PC-3 (cell line): ENCODE measurements at places on chromosomes 12 and 14. TPM values are rescaled to one million over a fixed set of nuclear protein-coding genes. Genes with fewer than 3 reads are reported as not detected.

- DNase-seq = no peak
Measured at GRCh38 chr12:76480796-76481195, 78.8 kb downstream of the OSBPL8 start.

GRCh38 chr12:52434760-52435530 is 774 bp upstream of the KRT75 start:
- DNase-seq = peak; percentile 81

DNA sequence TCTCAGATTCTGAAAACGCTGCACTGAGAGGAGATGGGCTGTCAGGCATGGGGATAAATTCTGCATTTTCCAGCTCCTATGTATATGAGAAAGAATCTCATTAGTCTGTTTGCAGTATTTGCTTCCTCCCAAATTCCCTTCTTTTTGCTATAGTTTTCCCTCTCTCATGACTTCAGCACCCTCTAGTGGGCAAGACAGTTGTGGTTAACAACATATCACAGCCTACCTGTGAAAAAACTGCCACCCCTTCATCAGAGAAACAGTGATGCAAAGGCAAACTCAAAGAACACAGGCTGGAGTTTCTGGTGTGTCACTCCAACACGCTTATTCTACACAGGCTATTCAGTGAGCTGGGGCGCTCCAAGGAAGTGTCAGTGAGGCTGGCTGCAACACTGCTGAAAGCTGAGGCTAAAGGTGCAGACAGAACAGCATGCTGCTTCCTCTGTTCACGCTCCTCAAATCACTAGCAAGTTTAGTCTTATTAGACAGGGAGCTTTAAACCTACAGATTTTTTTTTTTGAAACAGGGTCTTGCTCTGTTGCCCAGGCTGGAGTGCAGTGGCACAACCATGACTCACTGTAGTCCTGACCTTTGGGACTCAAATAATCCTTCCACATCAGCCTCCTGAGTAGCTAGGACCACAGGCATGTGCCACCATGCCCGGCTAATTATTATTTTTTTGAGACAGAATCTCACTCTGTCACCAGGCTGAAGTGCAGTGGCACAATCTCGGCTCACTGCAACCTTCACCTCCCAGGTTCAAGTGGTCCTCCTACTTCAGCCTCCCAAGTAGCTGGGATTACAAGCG is 19.3 kb downstream of the ZC2HC1C start:
- DNase-seq = peak; percentile 84

DNA sequence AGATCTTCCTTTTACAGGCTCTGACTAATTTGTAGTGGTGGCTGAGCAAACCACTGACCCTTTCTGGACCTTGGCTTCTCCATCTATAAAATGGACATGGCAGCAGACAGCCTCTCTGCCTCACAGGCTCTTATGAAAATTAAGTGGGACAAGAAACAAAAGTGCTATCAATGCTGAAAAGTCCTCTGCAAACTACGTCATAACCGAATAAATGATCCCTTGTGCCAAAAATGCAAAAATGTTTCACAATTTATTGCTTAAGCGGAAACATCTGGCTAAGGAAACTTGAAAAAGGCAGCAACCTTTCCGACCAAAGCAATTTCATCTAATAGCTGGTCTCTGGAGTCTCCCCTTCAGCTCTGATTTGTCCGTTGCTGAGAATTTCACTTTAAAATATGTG is 108.5 kb upstream of the PLXNC1 start:
- no peak for DNase-seq

DNA sequence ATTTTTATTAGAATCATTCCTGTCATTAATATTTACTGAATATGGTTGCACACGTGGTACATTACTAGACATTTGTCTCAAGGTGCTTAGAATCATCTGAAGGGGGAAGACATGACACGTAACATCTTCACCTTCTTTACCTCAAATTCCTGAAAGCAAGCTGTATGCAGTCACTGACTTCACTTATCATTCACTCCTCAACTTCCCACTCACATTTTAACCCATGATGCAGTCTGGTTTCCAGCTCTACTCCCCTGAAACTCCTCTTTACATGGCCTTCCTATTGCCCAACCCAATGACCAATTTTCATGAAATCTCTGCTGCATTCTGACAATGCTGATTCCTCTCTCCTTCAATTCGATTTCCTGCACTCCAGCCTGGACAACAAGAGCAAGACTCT is 5.8 kb upstream of the PSMC6 start:
- no peak for DNase-seq

- DNase-seq = peak; percentile 80
Measured at GRCh38 chr12:65593239-65593701, 231.0 kb upstream of the HMGA2 start.

DNA sequence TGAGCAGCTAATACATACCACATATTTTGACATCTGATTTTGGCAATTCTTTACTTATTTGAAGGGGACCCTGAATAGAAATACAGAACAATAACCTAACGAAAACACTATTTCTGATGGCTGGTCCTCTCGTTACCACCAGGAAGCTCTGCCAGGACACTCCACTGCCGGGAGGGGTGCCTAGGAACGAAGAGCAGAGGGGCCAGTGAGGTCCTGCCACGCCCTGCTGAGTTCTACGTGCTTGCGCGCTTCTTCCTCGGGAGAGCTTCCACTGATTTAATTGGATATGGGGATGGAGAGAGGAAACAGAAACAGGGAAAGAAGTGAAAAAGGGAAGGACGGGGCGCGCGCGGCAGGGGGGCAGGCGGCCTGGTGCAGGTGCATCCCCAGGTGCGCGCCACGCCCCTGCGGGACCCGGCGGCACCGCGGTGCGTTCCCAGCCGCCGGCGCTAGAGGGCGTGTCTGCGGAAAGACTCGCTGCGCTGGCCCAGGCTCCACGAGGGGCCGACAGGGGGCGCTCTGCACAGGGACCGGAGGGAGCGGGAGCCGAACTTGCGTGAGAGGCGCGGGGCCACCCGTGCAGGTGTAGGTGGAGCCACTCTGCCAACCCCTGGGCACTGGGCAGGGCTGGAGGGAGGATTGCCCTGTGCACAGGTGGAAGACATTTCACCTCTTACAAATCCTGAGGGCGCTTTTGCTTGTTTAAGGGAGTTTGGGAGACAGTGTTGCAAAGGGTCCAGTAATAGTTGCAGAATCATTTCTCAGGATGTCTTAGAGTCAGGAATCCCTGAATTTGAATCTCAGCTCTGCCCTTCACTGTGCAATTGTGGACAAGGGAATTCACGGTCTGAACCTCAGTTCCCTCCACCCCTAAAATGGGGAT is 986.3 kb upstream of the TMEM132C start:
- DNase-seq = no peak

GRCh38 chr14:80101835-80102234 is 109.5 kb downstream of the DIO2 start:
- DNase-seq = no peak

NTF3 gene
- total RNA-seq = not detected in 2 replicates

DNA sequence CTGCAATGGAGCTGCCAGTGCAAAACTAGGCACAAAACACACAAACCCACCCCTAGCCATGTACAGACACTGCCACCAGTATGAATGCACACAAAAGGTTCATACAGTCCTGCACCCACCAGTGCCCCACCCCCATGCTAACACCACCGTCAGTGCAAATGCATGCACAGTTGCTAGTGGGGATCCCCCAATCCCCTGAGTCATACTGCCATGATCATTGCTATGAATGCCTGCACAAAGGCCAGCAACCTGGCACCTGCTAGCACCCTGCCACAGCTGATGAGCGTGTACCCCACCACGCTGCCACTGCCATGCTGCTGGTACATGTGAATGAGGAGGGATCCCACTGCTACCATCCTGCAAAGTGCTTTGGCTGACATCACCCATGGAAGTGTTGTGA is 23.9 kb downstream of the PZP start:
- no peak for DNase-seq

PMEL gene
- total RNA-seq = 0.35 and 2.0 TPM in 2 replicates

- DNase-seq = peak; percentile 84
Measured at GRCh38 chr12:88944397-88944796, 364.1 kb upstream of the KITLG start.

- DNase-seq = no peak
Measured at GRCh38 chr14:91611528-91611927, 101.4 kb upstream of the PPP4R3A start.

- DNase-seq = no peak
Measured at GRCh38 chr14:75661499-75661814, 411 bp downstream of the TTLL5 start.

- DNase-seq = no peak
Measured at GRCh38 chr14:105018414-105018813, 2.5 kb downstream of the CDCA4 start.

SP1 gene
- 49.7 and 57.6 TPM in 2 replicates for total RNA-seq

GRCh38 chr12:82182601-82183190 is 175.5 kb downstream of the CCDC59 start:
- peak; percentile 4 for DNase-seq

ISM2 gene
- total RNA-seq = 0.95 TPM in 1 of 2 replicates, not detected in the other

RSRC2 gene
- total RNA-seq = 87.3 and 105 TPM in 2 replicates

DNA sequence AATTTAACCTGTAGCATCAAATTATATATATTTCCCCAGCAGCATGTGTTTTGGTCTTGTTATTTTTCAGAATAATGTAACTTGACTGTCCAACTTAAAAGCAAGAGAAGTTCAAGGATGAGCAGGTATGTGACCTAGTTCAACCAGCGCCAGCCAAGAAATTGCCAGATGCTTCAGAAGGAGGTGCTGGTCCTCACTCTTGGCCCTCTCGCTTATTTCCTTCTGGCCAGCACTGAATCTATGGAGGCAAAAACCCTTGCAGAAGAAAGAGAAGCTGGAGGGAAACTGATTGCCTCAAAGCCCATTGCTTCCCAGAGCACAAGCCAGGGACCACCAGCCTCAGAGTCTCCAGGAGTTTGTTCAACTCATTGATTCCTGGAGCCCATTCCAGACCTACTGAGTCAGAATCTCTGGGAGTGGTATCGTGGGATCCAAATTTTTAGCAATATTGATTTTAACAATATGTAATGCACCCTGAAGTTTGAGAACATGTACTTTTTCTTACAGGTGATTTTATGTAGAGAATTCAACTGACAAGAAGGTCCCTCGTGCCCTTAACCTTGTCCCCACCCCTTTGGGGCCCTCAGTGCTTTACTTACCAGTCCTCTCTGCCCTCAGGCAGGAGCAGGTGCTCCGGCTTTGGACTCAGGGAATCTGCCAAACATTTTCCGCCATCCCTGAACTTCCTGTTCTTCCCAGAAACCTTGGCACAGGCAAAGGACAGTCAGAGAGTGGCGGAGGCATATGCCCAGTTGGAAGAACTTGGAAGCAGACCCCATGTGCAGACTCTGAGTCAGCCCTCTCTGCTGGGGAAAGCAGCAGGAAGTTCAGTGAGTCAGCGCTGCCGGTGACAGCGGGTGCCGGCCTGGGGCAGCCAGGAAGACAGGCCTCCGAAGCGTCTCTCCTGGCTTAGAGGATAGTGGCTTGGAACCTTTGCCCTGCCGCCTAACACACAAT is 10.4 kb downstream of the BEST3 start:
- DNase-seq = peak; percentile 97

- peak; percentile 48 for DNase-seq
Measured at GRCh38 chr12:71164568-71165197, 6.9 kb upstream of the TSPAN8 start.

CLEC9A gene
- total RNA-seq = not detected in 2 replicates

SSPN gene
- 11.2 and 11.9 TPM in 2 replicates for total RNA-seq

DNA sequence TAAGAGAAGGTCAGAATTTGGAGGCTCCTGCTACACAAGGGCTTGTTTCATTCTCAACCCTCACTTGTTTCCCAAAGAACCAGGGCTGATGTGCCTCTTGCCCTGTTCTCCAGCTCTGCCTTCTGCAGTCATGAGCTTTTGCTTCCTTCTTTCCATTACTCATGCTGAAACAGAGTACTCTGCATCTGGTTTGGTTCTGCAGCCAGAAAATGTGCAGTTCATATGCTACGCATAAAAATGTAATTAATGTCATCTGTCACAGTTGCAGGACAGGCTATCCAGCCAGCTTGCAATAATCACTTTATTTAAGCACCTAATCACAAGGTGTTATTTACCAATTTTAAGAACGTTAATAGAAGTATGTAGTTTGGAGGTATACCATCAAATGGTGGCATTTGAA is 150.2 kb downstream of the SRGAP1 start:
- no peak for DNase-seq

DHRS2 gene
- total RNA-seq = 40.9 and 43.2 TPM in 2 replicates
